ENCODE measurements at places on chromosomes 6 and 20. TPM values are rescaled to one million over a fixed set of nuclear protein-coding genes. Genes with fewer than 3 reads are reported as not detected.

DNA sequence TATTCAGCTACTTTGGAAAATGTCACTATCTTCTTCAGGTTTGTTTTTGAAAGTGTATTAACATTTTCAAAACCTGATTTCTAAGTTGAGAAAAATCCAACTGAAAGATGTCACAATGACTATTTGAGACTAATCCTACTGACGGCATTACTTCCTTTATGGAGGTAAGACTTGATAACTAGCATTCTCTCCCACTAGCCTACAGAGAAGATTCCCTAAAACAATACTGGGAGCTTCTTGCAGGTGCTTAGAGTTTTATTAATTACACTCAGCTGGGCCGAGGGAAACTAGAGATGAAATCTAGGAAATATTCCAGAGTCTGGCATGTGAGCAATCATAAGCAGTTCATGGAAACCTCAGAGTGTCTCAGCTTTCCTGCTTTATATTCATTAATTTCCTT lies 114.0 kb downstream of the LCA5 start:
- H3K27me3 ChIP-seq, result no peaks in the 10 kb centered on the region
- H3K4me1 ChIP-seq, result no peaks in the 10 kb centered on the region
- no peaks in the 10 kb centered on the region for H3K36me3 ChIP-seq
- no peak overlapping the region for H3K4me3 ChIP-seq
- no peak overlapping the region for H3K27ac ChIP-seq
- DNase-seq, result no peak

SLC22A2 gene
- not detected for polyA plus RNA-seq

BNIP5 gene
- polyA plus RNA-seq, result not detected

GRCh38 chr6:157236040-157236725 lies 87.1 kb downstream of the TMEM242 start:
- peaks cover 45% of the 10 kb centered on the region for H3K27me3 ChIP-seq
- peaks cover 14% of the 10 kb centered on the region for H3K4me1 ChIP-seq
- H3K4me3 ChIP-seq, result peak overlapping the region; percentile 75
- no peak overlapping the region for H3K27ac ChIP-seq
- H3K36me3 ChIP-seq, result no peaks in the 10 kb centered on the region
- DNase-seq, result no peak

- H3K27me3 ChIP-seq, result no peaks in the 10 kb centered on the region
- H3K4me3 ChIP-seq, result no peak overlapping the region
- no peaks in the 10 kb centered on the region for H3K4me1 ChIP-seq
- DNase-seq, result no peak
These were observed 256.6 kb downstream of the RFPL4B start for GRCh38 chr6:112603726-112604125.

GRCh38 chr6:153162172-153162571 lies 31.1 kb upstream of the RGS17 start:
- no peak overlapping the region for H3K27ac ChIP-seq
- peaks cover 8% of the 10 kb centered on the region for H3K4me1 ChIP-seq
- no peaks in the 10 kb centered on the region for H3K27me3 ChIP-seq
- H3K4me3 ChIP-seq, result no peak overlapping the region

GRCh38 chr6:144077871-144078270 lies 17.5 kb downstream of the SF3B5 start:
- no peaks in the 10 kb centered on the region for H3K4me1 ChIP-seq
- no peak overlapping the region for H3K4me3 ChIP-seq
- H3K36me3 ChIP-seq, result no peaks in the 10 kb centered on the region
- H3K27ac ChIP-seq, result no peak overlapping the region
- H3K27me3 ChIP-seq, result no peaks in the 10 kb centered on the region

BFSP1 gene
- 2.2 TPM for polyA plus RNA-seq

DNA sequence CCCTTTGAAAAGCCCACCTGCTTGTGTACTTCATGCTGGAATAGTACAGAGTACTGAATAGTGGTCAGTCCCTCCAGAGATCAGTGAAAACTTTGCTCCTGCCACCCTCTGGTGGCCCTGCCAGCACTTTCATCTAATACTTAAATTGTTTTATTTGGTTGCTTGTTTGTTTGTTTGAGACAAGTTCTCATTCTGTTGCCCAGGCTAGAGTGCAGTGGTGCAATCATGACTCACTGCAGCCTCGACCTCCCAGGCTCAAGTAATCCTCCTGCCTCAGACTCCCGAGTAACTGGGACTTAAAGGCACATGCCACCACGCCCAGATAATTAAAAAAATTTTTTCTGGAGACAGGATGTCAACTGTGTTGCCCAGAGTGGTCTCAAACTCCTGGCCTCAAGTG lies 9.1 kb downstream of the FAM83D start:
- no peak overlapping the region for H3K4me3 ChIP-seq
- no peak overlapping the region for H3K27ac ChIP-seq
- H3K27me3 ChIP-seq, result no peaks in the 10 kb centered on the region
- H3K4me1 ChIP-seq, result peaks cover 12% of the 10 kb centered on the region
- no peaks in the 10 kb centered on the region for H3K36me3 ChIP-seq

PAK5 gene
- 0.01 TPM for polyA plus RNA-seq

PRKN gene
- polyA plus RNA-seq, result 0.19 TPM

- no peaks in the 10 kb centered on the region for H3K36me3 ChIP-seq
- no peaks in the 10 kb centered on the region for H3K4me1 ChIP-seq
- H3K4me3 ChIP-seq, result no peak overlapping the region
- H3K27me3 ChIP-seq, result no peaks in the 10 kb centered on the region
These were observed 188.8 kb downstream of the FARS2 start for GRCh38 chr6:5450073-5450472.

DNA sequence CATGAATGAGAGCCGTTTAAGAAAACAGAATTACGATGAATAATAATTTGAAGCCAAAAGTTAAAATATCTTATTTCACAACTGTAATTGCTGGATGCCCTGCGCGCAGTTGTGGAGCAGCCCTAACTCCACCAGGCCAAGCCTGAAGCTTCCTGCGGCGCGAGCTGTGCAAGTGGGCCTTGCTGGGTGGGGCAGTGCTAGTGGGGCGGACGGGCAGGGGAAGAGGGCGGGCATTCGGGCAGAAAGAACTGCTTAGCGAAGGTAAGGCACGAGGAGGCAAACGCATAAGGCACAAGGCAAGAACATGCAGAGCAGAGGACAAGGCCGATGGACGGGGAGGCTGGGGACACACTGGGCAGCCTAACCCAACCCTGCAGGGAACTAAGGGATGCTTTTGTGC lies 2.3 kb downstream of the HLA-DQB2 start:
- H3K27ac ChIP-seq, result no peak overlapping the region
- H3K27me3 ChIP-seq, result peaks cover 15% of the 10 kb centered on the region
- H3K4me1 ChIP-seq, result no peaks in the 10 kb centered on the region
- DNase-seq, result no peak
- H3K36me3 ChIP-seq, result no peaks in the 10 kb centered on the region

DNA sequence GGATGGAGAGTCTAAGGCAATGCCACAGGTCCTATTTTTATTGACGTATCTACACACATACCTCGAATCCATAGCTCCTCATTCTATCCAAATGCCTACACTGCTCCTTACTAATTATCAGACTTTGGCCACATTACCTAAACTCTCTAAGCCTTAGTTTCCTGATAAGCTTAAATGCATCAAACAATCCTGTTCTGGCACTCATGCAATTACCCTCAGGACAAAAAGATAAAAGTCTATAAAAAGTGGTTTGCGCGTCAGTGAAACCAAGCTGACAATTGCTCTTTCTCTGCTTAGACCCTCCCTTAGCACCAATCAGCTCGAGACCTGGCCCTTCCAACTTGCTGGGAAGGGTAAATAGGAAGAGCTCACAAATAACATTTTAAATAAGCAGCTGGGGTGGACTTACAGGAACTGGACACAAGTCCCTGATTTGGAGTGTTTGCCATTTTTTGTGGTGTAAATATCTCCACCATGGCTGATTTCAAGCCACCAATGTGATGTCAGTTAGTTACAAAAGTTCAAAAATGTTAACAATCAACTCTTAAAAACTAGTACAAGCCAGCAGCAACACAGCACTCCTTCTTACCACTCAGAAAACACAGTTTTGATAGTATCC lies 7.2 kb upstream of the PLEKHG1 start:
- no peaks in the 10 kb centered on the region for H3K36me3 ChIP-seq
- no peak overlapping the region for H3K27ac ChIP-seq
- H3K27me3 ChIP-seq, result peaks cover 7% of the 10 kb centered on the region
- H3K4me1 ChIP-seq, result no peaks in the 10 kb centered on the region
- no peak for DNase-seq

TRAPPC3L gene
- 0.28 TPM for polyA plus RNA-seq

DNA sequence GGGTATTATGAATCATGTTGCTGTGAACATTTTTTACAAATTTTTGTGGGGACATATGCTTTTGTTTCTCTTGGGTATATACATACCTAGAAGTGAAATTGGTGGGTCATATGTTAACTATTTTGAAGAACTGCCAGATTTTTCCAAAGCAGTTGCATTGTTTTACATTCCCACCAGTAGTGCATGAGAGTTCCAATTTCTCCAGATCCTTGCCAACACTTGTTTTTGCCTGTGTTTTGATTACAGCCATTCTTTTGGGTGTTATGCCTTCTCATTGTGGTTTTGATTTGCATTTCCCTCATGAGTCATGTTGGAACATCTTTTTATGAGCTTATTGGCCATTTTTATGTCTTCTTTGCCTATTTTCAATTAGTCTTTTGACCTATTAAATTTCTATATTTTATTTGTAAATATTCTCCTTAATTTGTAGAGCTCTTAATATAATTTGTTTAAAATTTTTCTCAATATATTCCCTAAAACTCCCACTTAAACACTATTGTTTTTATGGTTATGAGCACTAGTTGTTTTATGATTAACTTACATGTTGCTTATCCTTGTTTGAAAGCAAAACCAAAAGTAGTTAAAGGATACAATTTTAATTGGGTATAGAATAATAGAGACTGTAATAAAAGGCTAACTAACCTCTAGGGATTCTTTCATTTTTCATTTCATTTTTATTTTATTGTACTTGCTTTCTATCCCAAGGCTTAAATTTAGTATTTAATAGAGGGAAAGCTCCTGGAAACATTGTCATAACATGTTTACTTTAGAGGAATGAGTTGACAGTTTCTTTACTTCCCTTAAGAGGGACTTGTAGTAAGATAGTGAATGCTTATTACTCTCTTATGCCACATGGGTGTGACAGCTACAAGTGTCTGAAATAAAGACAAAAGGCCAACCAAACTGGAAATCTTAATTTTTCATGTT lies 5.5 kb downstream of the UBR2 start:
- H3K36me3 ChIP-seq, result peaks cover 7% of the 10 kb centered on the region
- H3K27me3 ChIP-seq, result no peaks in the 10 kb centered on the region
- DNase-seq, result peak; percentile 85
- H3K27ac ChIP-seq, result peak overlapping the region; percentile 78
- peaks cover 8% of the 10 kb centered on the region for H3K4me1 ChIP-seq

DNA sequence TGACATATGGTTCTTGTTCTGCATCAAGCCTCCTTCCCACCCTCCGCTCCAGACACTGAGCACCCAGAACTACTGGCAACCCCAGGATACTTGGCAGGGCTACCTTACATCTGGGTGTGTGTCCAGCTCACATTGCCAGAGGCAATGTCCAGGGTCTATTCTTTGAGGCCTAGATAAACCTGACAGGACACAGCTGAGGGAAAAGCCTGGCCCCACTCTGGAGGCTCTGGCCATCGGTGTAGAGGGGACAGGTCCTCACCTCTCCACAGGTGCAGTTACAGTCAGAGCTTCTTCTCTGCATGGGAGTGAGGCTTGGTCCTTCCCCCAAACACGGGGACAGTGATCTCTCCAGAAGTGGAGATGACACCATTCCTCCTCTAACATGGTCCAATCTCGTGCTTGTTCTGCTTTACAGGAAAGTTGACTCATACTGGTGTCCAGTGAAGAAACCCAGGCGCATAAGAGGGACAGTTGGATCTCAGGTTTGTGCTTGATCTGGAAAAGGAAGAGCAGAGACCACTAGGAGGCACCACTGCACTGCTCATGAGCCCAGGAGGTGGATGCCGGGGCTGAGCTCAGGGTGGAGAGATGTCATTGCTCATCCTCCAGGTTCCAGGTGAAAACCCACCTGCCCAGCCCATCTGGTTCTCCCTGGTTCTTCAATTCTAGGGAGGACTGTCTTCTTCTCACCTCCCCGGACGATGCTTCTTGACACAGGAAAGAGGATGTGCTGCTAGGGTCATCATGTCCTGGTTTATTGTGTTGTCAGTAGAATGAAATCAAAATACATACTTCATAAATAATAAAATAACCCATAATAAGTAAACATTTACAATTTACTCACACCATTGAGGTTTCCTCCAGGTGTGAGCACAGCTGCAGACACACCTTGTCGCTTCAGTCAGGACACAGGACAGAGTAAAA lies 14.7 kb downstream of the HLA-F start:
- peaks cover 13% of the 10 kb centered on the region for H3K36me3 ChIP-seq
- no peak overlapping the region for H3K4me3 ChIP-seq
- H3K4me1 ChIP-seq, result peaks cover 13% of the 10 kb centered on the region
- no peak overlapping the region for H3K27ac ChIP-seq
- peak; percentile 58 for DNase-seq

GRCh38 chr6:1601158-1602048 lies 8.3 kb upstream of the FOXC1 start:
- H3K27me3 ChIP-seq, result peaks cover 25% of the 10 kb centered on the region
- DNase-seq, result no peak

- peak overlapping the region; percentile 87 for H3K4me3 ChIP-seq
- no peaks in the 10 kb centered on the region for H3K27me3 ChIP-seq
- H3K4me1 ChIP-seq, result peaks cover 11% of the 10 kb centered on the region
- peak; percentile 30 for DNase-seq
- no peaks in the 10 kb centered on the region for H3K36me3 ChIP-seq
These were observed 773 bp upstream of the AHI1 start for GRCh38 chr6:135498185-135498841.

DNA sequence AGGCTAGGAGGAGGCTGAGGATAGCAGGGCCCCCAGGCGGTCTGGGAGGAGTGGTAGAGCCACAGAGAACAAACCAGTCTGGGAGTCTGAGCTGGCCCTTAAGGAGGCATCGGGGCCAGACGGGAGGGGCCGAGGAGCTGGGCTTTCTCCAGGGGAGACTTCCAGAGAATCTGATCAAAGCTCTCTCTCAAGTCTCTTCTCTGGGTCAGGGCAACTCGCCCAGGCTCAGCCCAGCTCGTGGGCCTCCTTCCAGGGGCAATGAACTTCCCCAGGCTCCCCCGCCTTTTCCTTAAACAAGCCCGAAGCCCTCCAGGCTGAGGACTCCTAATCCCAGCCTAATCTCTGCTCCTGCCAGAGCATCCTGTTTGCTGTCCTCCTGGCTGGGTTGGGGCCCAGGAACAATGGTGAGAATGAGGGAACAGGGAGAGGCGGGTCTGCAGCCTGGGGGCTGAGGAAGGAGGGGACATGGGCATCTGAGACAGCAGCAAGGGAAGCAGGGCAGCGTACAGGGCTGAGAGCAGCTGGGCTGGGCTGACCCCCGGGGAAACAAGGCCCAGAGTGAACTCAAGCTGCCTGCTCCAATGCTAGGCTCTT lies 173.6 kb downstream of the ANKRD60 start:
- H3K4me1 ChIP-seq, result no peaks in the 10 kb centered on the region
- no peaks in the 10 kb centered on the region for H3K36me3 ChIP-seq
- H3K4me3 ChIP-seq, result no peak overlapping the region
- H3K27me3 ChIP-seq, result peaks cover 56% of the 10 kb centered on the region
- no peak overlapping the region for H3K27ac ChIP-seq

- H3K27me3 ChIP-seq, result peaks cover 29% of the 10 kb centered on the region
- no peaks in the 10 kb centered on the region for H3K36me3 ChIP-seq
- H3K27ac ChIP-seq, result no peak overlapping the region
- DNase-seq, result no peak
- no peaks in the 10 kb centered on the region for H3K4me1 ChIP-seq
These were observed 5.7 kb upstream of the KCNK15 start for GRCh38 chr20:44739942-44740341.

HLA-DOA gene
- not detected for polyA plus RNA-seq
